LHCN-M2 (cell line): ENCODE measurements at places on chromosomes 6 and 20.

DNA sequence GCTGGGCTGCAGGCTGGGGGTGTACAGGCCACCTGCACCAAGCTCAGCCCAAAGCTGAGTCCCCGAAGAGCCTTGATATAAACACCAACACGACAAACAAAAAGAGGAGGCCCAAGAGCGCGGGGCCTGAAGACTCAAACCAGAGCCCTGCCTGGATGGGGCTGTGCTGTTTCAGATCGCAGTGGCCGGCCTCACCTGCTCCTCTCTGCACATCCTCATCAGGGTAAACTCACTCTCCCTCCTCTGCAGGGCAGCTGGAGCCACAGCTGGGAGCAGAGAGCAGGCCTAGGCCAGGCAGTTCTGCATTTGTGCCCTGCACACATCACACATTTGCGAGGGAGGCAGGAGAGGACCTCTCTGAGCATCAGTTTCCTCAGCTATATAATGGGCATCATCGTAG lies 3.7 kb upstream of the RBM38 start:
- DNase-seq = no peak

DNA sequence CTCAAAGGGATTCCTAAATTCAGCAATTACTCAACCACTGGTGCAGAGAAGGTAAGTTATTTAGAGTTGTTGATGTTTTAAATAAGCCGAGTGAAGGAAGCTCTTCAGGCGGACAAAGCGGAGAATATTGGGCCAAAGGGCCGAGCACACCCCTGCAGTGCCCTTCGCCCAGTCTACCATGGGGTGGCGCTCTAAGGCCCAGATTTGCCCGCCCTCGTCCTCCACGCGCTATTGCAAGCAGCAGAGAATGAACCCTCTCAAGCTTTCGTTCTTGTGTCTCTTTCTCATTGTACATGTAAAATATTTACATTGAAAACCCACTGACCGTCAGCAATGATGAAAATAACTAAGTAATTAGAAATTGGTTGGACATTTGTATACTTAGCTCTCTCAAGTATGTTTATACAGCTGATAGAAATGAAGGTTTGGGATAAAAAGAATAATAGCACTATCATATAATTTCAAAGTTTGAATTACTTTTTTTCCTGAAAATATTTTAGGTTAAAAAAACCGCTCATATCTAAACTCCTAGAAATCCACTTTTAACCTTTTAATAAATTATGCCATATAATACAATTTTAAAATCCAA lies 195.0 kb upstream of the CEP162 start:
- peak; percentile 47 for DNase-seq

DNA sequence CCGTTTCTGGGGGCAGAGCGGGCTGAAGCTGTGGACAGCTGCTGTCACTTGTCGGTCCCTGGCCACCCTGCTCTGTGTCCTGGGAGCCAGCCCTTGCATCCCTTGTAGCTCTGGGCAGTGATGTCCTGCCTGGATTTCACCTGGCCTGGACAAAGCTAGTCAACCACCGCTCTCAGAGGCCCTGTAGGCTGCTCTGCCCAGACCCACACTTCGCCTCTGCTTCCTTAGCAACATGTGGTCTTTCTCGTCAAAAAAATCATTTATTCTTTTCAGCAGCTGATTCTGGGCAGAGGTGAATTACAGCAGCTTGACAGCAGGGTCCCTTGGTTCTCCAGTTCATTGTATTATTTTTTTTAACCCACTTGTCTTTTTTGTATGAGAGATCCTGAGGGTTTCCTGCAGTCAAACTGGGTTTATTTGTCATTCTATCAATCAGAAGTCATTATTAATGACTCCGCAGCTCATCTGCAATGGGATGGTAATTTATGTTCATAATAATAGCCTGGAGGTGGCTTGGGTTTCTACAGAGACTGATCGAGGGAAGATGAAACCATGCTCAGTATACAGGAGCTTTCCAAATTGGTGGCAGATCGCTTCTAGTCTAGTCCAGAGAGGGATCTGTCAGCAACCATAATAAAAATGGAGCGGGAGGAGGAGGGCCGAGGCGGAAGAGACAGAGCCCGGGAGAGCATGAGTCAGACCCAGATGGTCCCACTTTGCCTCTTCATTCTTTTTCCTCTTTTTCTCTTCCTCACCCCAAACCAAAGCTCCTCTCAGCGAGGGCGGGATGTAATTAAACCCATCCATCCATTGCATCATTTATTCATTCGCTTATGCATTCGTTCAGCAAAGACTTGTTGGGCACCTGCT lies 22.4 kb downstream of the EDN3 start:
- no peak for DNase-seq

DNA sequence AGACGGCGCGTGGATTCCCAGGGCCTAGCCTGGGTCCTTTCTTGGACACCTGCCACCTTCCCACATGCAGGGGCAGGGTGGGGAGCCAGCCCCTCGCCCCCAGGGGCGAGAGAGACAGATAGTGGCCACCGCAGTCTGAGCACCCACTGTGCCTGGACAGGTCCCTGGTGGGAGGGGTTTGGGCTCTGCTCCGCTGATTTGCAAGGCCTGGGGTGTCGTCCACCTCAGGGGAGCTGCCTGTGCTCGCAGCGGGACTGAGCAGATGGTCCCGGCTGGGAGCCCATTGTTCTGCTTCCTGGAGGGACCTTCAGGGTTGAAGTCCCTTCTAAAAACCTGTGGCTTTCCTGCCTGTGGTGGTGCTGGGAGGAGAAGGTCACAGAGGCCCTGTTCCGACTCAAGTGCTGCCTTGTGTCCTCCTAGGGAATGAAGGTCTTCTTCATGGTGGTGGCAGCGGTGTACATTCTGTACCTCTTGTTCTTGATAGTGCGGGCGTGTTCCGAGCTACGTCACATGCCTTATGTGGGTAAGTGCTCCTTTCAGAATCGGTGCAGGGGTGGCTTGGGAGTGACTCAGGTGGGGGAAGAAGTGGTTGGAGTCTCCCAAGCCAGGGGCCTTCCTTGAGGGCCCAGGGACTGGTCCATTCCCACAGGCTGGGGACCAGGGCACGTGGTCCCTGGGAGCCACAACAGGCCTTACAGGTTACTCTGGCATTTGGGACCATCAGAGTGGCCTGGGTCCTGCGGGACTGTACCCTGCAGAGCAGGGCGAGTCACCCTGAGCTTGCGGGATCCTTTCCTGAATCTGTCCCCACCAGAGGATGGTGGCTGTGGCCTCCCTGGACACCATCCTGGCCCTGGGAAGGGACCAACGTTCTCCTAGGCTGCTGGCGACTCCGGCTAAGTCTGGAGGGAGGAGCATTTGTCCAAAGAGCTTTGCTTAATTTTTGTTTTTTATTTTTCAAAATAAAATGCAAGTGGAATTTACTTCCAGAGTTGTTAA lies 19.6 kb downstream of the DYNLT1 start:
- DNase-seq = no peak

GRCh38 chr6:144665932-144666450 lies 380.9 kb downstream of the UTRN start:
- no peak for DNase-seq

- DNase-seq = no peak
Observed at GRCh38 chr6:142218446-142218845, 71.4 kb downstream of the VTA1 start.
